ENCODE measurements at places on chromosomes 1 and 21.

GRCh38 chr1:165717918-165718515 is 19.7 kb upstream of the ALDH9A1 start:
- peak; percentile 60 for DNase-seq

GRCh38 chr1:234720709-234721441 is 110.9 kb upstream of the IRF2BP2 start:
- DNase-seq: no peak

GRCh38 chr1:214403431-214403830 is 122.5 kb downstream of the SMYD2 start:
- DNase-seq: no peak

GRCh38 chr1:208503787-208504186 is 259.6 kb upstream of the PLXNA2 start:
- no peak for DNase-seq

DNA sequence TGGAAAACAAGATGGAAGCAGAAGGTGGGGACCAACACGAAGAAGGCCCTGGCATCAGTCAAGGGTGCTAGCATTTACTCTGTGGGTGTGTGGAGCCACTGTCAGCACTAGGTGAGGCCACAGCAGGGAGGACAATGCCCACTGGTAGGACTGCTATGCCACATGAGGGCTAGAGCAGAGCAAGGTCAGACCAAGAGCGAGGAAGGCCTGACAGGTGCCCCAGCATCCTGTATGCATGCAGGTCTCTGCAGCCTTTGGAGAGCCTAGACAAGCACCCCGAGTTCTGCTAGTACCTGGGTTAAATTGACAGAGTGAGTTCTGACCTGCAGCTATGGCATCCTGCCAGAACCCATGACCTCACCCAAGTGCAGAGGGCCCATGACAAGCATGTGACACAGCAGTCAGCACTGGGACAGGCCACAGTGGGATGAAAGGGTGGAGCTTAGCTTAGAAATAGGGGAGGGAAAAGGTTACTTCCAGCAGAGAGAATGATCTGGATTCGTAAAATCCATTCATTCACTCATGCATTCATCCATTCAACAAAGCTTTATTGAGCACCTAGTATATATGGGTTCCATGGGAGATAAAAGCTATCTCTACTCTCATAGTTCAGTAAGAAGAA is 9.0 kb upstream of the CSF1 start:
- peak; percentile 35 for DNase-seq

DNA sequence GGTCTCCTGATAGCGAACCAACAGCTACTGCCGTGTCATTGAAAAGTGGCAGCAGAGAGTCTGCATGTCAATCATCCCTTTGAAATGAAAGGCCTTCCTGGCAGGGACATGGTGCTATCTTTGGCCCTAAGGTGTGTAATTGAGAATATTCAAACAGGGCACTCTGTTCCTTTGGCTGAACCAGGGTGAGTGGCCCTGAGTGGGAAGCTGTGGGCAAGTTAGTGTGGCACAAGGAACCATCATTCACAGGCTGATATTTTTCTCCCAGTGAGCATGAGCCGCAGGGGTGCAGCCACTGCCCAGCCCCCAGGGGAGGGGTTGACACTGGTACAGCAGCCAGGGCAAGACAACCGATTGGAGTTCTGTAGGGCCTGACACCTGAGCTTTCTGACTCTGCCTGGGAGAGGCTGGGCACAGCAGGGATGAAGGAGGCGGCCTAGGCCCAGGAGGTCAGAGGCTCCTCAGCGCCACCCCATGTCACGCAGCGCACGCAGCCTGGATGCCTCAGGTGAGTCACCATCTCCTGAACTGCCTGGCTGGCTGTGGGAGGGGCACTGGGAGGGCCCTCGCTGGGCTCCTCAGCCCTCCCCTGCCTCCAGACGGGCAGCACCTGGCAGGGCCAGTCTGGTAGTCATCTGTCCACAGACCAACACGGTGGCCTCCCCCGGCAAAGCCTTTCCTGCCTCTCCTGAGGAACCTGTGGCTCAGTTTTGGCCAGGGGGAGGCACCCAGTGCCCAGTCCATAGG is 13.2 kb downstream of the QSOX1 start:
- peak; percentile 93 for DNase-seq

GRCh38 chr1:77796695-77797405 is 17.4 kb downstream of the MIGA1 start:
- no peak for DNase-seq

Data from RWPE1 (cell line).